ENCODE measurements at places on chromosomes 7 and 10.

DNA sequence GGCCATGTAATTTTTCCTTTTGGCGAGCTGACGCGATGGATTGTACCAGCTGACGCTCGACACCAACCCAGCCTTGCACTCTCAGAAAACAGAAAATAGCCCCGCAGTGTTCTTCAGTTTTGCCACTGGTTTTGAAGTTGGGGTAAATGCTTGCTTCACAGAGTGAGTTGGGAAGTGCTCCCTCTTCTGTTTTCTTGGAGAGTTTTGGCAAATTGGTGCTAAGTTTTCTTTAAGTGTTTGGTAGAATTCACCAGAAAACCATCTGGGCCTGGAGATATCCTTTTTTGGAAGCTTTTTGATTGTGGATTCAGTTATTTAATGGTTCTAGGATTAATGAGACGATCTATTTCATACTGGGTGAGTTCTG lies 252.8 kb downstream of the ELFN1 start:
- no peak for DNase-seq

DNA sequence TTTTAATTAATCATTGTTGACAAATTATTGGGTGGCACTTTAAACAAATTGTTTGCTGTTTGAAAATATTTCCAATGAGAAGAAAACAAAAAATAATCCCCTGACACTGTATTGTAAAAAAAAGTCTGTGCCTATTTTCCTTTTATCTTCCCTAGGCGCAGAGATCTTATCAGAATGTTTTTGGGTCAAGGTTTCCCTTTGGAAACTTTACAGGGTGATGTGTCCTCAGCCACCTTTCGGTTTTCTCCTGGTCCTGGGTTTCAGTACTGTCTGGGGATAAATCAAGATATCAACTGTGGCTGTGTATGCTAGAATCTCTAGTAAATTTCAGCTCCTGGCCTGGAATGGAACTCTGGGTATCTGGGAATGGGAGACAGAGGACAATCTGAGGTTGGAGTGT lies 1.4 kb downstream of the ZNF107 start:
- DNase-seq: no peak

DNA sequence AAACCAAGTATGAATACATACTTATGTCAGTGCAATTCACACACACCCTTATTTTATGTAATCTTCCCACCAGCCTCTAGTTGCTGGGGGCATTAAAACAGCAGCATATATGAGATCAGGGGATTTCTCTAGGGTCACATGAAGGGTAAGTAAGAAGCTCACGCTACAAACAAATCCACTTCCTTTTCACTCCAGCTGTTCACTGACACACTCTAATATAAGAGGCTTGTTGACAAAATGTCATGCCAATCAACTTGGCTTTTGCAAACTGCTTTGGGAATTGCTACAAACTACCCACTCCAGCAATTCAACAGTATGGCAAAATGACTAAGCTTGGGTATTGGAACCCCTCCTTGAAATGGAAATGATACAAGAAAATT lies 10.3 kb downstream of the FAM3C start:
- no peak for DNase-seq

DNA sequence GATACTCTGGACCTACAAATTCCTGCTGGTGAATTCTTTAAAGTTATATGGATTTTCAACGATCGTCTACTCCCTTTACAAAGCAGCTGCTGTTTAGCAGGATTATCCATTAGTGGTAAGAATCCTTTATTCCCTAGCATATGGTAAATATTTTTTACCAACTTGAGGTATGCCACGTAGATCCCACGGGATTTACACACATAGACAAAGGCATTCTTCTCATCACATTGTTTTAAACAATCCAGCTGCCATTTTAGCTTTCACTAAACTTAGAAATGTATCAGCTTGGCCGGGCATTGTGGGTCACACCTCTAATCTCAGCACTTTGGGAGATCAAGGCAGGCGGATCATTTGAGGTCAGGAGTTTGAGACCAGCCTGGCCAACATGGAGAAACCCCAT lies 148.0 kb upstream of the SH2B2 start:
- no peak for DNase-seq

GRCh38 chr10:62560201-62560819 lies 186.1 kb downstream of the ZNF365 start:
- DNase-seq: no peak

Measured in HTR-8/SVneo (cell line).